ENCODE measurements at places on chromosomes 7 and 10.

DNA sequence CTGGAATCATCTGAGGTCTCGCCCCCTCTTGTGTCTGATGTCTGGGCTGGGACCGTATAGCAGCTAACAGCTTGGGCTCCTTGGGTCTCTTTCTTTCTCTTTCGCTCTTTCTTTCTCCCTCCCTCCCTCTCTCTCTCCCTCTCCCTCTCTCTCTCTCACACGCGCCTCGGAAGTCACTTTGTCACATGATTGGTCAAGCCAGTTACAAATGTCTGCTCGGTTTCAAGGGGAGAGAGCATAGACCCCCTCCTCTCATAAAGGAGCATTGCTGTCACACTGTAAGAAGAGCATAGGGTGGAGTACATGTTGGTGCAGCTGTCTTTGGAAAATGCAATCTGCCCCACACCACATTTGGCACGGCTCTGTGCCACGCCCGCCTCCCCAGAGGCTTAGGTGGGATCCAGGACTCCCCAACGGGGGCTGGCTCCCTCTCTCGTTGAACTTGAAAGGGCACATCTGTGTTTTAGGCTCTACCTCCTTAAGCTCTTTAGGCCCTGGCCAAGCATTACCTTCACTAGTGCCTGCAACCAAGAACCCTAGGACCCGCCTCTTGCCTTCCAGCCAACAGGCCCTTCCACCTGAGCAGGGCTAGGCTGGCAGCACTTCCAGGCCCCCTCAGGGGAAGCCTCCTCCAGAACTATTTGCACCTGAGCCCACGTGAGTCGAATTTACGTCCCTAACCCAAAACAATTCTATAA lies 61.9 kb upstream of the CACUL1 start:
- DNase-seq: no peak

DNA sequence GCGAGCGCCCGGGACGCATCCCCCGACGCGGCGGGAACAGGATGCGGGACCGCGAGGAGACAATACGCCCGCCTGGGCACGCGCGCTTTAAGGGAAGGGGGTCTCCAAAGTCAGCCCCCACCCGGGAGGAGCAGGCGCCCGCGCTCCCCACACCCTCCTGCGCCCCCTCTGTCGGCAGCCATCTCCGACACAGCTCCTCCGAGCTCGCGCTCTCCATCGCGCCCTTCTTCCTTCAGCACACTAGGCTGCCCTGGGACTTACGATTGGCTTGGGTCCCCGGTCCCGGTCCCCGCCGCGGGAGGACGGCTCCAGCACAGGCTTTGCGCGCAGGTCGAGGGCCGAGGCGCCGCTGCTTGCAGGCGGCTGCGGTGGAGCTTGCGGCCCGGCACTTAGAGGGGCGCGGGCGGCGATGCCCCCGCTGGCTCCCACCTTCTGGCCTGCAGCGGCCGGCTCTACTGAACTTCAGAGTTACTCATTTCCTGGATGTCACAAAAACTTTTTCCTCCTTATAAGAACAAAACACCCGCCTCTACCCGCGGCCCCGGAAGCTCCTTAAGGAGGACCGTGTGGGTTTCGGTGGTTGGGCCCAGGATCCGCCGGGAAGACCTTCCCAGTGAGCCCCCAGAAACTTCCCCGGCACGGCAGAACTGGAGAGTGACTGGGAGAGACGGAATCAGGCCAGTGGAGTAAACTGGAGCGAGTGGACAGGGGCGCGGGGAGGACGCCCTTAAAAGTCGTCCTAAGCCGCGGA lies at the start of gene ITPRIP:
TSS of gene ITPRIP (minus strand) at position 481 of the 751 bp plus-strand sequence. CDS start 22,414 bp downstream, outside the sequence.
- DNase-seq: peak; percentile 81

DNA sequence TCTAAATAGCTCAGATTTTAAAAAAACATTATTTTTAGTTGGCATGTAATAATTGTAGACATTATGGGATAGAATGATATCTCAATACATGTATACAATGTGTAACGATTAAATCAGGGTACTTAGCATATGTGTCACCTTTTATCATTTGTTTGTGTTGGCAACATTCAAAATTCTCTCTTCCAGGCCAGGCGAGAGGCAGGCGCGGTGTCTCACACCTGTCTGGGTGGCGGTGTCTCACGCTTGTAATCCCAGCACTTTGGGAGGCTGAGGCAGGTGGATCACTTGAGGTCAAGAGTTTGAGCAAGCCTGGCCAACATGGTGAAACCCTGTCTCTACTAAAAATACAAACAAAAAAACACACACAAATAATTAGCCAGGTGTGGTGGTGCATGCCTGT lies 151.7 kb downstream of the RTKN2 start:
- no peak for DNase-seq

DNA sequence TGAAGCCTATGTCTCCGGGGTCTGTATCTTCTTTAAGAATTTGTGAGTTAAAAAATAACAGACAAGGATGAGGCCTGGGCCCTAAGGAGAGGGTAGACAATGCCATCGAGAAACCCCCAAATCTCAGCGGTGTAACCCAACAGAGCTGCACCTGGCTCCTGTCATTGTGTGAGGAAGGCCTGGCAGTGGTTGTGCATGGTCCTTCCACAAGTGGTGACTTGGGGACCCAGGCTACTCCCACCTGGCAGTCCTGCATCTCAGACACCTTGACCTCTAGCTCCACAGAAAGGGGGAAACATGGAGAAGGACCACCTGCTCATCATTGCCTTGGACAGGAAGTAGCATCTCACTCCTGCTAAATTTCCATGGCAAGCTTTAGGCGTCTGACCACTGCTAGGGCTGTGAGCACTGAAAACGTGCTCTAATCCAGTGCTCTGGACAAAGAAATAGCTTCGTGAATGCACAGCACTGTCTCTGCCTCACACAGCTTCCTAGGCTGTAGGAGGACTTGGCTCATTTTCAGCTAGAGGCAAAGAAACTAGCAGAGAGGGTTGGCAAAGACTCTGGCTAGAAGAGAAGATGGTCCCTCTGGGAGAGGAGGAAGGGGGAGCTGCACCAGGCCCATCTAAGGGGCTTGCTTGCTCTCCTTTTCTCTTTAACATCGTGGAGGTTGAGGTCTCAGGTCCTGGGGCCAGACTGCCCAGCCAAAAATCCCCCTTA lies 273.9 kb upstream of the ZMIZ1 start:
- no peak for DNase-seq

GRCh38 chr10:71547312-71547711 lies 150.6 kb downstream of the CDH23 start:
- no peak for DNase-seq

GRCh38 chr10:44564790-44565189 lies 179.9 kb upstream of the CXCL12 start:
- DNase-seq: no peak

- no peak for DNase-seq
Measured at GRCh38 chr7:144723301-144723700, 112.6 kb downstream of the TPK1 start.

DNA sequence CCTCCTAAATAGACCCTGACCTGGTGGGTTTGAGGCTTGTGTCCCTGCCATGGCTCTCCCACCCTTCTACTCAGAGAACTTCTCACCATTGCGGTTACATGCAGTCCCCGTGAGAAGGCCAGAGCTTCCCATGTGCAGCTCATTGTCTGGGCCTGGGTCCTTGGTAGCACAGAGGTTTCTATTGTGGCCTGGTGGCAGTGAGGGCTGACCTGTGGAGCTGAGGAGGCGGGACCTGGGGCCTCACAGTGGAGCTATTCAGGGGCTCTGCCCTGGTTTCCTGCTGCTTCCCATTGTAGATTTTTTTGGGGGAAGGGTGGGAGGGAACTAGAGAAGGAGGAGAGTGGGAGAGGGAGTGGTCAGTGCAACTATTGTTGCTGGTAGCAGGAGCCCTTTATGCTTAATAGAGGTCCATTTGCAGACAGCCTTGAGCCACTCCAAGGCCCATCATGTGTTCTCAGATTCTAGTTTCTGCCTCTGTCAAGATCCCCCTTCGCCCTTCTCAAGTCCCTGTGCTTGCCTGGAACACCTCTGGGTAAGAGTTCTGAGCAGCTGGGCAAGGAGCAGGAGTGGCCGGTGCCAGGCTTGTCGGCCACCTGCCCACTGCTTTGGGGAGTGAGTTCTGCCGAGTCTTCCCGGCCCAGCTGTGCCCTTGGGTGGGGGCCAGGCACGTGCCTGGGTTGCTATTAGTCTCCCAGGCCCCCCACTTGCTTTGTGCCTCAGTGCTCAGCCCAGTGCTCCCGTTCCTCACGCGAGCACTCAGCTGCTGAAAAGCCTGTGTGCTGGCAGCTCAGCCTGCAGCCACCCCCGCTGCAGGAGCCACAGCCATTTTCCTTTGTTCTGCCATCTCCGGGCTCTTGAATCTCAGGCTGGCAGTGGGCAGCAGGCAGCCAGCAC lies 10.7 kb downstream of the TSPAN14 start:
- no peak for DNase-seq

DNA sequence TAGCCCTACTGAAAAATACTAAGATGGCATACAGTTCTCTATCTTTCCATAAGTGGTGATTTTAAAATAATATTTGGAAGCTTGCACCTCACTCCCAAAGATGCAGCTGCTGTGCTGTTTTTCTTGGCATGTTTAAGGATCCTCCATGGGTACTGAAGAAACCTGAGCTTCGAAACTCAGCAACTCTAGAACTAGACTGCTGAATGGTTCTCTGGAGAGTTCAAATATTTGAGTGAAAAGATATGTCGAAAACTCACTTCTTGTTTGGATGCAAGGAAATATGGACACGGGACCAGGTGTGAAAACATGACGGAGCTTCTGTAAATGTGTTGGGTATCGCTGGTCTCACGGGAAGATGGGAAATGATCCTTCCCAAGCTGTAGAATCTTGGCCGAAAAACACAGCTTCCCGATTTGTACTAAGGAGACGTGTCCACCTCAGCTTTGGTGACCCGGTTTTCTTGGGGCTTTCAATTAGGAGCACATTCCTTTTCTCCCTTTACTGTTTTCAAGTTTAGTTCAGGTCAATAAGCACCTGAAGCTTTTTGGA lies 543.8 kb upstream of the NRP1 start:
- DNase-seq: no peak

DNA sequence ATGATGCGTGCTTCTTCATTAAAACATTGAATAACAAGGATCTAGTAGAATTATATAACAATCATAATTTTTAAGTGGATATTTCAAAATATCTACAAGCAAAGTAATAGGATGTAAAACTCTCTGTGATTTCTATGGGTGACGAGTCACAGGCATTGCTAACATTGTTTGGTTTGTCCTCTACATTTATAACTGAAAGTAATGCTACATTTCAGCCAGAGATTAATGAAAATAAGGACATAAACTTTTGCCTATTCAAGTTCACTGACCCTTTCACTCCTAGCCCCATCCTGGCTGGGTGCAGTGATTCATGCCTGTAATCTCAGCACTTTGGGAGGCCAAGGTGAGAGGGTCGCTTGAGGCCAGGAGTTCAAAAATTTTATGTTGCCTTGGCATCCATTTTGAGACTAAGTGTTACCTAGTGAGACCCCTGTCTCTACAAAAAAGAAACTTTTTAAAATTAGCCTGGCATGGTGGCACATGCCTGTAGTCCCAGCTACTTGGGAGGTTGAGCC lies 38.4 kb upstream of the HSPA12A start:
- no peak for DNase-seq

DNA sequence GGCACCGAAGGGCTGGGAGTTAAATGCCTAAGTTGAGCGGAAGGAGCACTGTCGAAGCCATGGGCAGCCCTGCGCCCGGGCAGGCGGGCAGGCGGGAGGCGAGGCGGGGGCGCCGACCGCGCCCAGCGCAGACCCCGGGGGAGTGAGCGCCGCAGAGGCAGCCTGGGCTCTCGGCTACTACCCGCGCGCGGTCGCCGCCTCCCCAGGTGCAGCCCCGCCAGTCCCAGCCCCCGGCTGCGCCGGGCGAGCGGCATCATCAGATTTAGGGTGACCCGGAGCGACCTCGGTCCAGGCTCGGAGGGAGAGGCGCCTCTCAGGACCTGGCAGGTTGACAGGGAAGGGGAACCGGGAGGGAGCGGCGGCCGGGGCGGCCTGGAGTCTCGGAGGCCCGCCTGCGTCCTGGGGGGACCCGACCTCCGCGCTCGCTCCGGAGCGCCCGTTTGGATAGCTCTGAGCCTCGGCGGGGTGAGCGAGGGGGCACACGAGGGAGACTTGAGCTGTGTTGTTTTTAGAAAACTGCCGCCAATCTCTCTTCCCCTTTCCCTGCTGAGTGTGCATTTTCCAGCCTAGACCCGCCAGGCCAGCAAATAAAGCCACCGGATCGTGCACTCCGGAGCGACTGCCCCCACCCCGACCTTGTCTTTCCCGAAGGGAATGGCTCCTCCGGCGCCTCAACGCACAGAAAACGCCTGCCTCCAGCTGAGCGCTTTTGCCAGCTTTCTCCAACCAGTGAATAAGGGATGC lies 2.3 kb upstream of the NRP1 start:
- DNase-seq: no peak

- no peak for DNase-seq
Measured at GRCh38 chr7:129707910-129708499, 96.5 kb downstream of the NRF1 start.

DNA sequence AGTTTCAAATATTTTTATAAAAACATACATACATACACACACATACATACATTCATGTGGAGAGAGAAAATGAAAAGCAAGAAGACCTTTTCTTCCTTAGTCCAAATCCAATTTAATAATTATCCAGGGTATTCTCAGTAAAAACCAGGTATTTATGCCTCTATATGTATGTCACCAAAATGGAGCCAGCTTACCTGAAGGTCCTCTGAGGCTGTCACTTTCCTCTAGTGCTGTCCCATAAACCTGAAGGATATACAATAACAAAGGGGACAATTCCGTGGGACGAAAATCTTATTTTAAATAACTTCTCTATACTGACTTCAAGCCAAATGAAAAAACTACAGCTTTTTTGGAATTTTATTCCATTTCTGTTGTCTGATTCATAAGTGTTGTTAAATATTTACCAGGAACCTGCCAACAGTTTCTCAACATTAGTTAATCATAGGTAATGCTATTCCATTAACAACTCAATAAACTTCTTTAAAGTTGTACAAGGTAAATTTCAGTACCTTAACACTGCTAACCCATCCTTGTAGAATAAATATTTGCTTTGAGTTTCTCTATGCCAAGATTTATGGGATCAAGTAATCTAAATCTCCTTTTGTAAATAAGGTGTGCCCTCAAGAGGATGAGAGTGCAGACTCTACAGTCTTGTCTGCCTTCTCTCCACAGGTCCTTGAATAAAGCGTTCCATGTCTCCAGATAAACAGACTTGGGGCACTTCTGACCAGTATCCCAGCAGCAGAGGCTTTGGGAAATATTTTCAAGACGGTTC lies 260.3 kb downstream of the AHR start:
- no peak for DNase-seq

DNA sequence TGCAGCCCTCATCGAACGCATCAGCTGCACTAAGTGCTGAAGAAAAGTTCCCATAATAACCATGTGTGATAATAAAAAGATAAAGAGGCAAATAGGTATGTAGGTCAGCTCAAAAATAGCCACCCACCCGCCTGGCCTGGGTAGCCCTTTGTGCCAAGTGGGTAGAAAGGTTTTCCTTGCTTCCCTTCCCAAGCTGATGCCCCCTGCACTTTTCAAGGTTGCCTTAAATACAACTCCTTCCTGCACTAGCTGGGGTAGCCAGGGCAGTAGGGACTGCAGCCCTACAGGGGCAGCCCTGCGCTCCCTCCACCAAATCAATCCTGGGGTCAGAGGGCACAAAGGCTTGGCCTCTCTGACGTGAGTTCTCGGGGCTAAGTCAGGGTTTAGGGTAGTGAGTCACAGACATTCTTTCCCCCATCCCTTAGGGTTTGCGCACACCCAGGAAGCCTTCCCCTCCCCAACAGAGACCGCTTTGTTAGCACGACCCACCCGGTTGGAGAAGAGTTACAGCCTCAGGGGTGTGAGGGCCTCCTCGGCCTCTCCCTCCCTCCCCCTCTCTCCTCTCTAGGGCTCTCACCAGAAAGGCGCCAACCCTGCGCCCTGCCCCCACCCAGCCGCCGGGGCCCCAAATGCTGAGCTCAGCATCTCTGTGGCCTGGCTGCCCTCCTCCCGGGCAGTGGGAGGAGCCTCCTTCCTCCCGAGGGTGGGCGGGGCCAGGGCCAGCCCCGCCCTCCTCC lies 13.3 kb upstream of the DDIT4 start:
- no peak for DNase-seq

- DNase-seq: no peak
Measured at GRCh38 chr7:78153285-78153684, 354.7 kb downstream of the PHTF2 start.
